Progenitor cell of endocrine pancreas (in vitro differentiated cells): ENCODE measurements at places on chromosomes 4 and X.

- peaks cover 7% of the 10 kb centered on the region for H3K27me3 ChIP-seq
- H3K36me3 ChIP-seq: peaks cover 2% of the 10 kb centered on the region
- no peak overlapping the region for H3K27ac ChIP-seq
- no peaks in the 10 kb centered on the region for H3K4me1 ChIP-seq
Measured at GRCh38 chr4:151942971-151943370, 182.2 kb upstream of the GATB start.

- H3K4me1 ChIP-seq: no peaks in the 10 kb centered on the region
- H3K4me3 ChIP-seq: no peak overlapping the region
- no peaks in the 10 kb centered on the region for H3K27me3 ChIP-seq
- DNase-seq: no peak
Measured at GRCh38 chrX:5733501-5733900, 495.2 kb downstream of the NLGN4X start.

DNA sequence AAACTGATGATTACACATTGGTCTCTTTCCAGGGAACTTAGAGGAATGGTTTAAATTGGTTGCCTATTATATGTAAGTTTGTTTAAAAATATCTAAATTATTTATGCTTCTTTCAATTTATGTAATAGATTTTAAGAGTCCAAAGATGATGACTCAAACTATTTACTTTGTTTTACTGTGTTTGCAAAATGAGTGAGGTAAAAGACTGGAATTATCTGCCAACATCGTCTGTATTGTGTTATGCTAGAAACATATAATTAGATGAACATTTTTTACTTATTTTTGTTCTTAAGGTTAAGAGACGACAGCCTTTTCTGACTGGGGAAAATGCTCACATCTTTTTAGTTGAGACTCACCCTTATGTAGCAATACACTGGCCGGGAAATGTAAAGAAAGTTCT is 51.1 kb upstream of the SYTL5 start:
- DNase-seq: no peak
- H3K27ac ChIP-seq: no peak overlapping the region
- H3K27me3 ChIP-seq: no peaks in the 10 kb centered on the region

DNA sequence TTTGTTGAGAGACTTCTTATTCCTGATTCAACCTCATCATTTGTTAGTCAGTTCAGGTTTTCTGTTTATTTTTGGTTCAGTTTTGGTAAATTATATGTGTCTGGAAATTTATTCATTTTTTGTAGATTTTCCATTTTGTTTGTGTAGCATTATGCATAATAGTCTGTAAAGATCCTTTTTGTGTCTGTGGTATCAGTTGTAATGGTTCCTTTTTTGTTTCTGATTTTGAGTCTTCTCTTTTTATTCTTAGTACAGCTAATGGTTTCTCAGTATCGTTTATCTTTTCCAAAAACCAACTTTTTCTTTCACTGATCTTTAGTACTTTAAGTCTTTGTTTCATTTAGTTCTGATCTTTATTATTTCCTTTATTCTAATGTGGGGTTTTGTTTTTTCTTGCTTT is 61.4 kb downstream of the NWD2 start:
- no peaks in the 10 kb centered on the region for H3K36me3 ChIP-seq
- DNase-seq: no peak
- no peak overlapping the region for H3K4me3 ChIP-seq
- H3K4me1 ChIP-seq: no peaks in the 10 kb centered on the region

- peaks cover 3% of the 10 kb centered on the region for H3K36me3 ChIP-seq
- no peak overlapping the region for H3K27ac ChIP-seq
- peaks cover 5% of the 10 kb centered on the region for H3K4me1 ChIP-seq
- H3K4me3 ChIP-seq: no peak overlapping the region
- no peak for DNase-seq
Measured at GRCh38 chr4:912548-913279, 19.4 kb downstream of the GAK start.

- H3K27me3 ChIP-seq: no peaks in the 10 kb centered on the region
- no peaks in the 10 kb centered on the region for H3K36me3 ChIP-seq
- DNase-seq: no peak
- H3K27ac ChIP-seq: no peak overlapping the region
- no peak overlapping the region for H3K4me3 ChIP-seq
Measured at GRCh38 chrX:55794405-55794804, 76.9 kb downstream of the RRAGB start.

GRCh38 chr4:8586671-8587468 is 5.7 kb upstream of the CPZ start:
- no peak for DNase-seq
- H3K27me3 ChIP-seq: peaks cover 42% of the 10 kb centered on the region
- H3K27ac ChIP-seq: no peak overlapping the region
- no peaks in the 10 kb centered on the region for H3K4me1 ChIP-seq
- H3K36me3 ChIP-seq: no peaks in the 10 kb centered on the region
- H3K4me3 ChIP-seq: no peak overlapping the region

DNA sequence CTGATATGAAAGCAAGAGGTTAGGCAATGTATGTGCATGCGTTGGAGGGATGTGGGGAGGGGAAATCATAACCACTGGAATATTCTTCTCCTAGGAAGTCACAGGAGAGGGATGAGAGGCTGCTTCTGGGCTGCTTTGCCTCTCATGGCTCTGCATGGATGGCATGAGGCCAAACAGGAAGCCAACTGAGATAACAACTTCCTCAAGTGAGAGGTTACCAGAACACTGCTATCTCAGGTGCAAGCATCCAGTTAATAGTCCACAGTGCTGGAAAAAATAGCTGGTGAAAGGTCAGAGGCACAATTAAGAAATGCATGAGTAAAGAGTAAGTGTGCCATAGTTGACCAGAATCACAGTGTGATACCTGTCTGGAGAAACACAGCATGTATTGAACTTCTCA is 113.3 kb downstream of the ELOVL6 start:
- H3K4me1 ChIP-seq: no peaks in the 10 kb centered on the region
- H3K27ac ChIP-seq: no peak overlapping the region
- DNase-seq: no peak
- H3K4me3 ChIP-seq: no peak overlapping the region
- peaks cover 12% of the 10 kb centered on the region for H3K36me3 ChIP-seq

GRCh38 chr4:169810325-169811323 is 52.9 kb upstream of the HPF1 start:
- H3K27me3 ChIP-seq: peaks cover 3% of the 10 kb centered on the region
- H3K4me3 ChIP-seq: no peak overlapping the region
- DNase-seq: peak; percentile 10
- no peaks in the 10 kb centered on the region for H3K36me3 ChIP-seq

GRCh38 chrX:4930426-4930825 is 1217.0 kb upstream of the PRKX start:
- no peak for DNase-seq
- no peak overlapping the region for H3K4me3 ChIP-seq
- H3K27ac ChIP-seq: no peak overlapping the region
- H3K4me1 ChIP-seq: no peaks in the 10 kb centered on the region
- no peaks in the 10 kb centered on the region for H3K36me3 ChIP-seq

GRCh38 chr4:89491761-89492160 is 184.2 kb upstream of the GPRIN3 start:
- H3K4me3 ChIP-seq: no peak overlapping the region
- no peaks in the 10 kb centered on the region for H3K36me3 ChIP-seq
- DNase-seq: no peak
- no peaks in the 10 kb centered on the region for H3K27me3 ChIP-seq

DNA sequence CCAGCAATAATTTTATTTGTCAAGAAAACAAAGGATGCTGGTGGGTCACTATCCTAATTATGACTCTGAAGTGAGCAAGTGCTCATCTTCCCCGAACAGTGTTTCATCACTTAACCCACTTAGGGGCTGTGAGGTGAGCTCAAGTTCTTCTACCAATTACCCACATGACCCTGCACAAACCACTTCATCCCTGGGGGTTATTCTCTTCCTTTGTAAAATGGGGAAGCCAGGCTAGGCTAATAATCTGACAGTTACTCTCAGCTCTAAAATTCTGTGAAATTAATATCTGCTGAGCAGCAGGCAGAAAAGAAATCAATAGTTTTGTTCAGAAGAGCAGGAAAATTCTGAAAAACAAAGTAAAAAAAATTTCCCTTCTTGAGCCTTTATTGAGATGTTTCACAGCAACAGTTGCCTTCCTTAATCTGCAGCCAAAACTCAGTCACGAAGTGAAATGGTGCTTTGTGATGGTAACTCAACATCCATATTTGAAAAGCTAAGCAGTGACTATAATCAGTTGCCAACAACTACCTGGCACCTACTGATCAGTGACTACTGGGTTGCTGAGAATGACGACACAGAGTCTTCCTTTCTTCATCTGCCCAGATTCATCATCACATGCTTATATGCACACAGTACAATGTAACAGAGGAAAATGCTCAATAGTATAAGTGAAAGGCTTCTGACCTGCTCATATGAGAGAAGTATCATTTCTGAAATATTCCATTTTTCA is 24.1 kb downstream of the ATP8A1 start:
- H3K27me3 ChIP-seq: peaks cover 3% of the 10 kb centered on the region
- DNase-seq: no peak
- no peak overlapping the region for H3K27ac ChIP-seq
- H3K4me3 ChIP-seq: no peak overlapping the region
- H3K36me3 ChIP-seq: no peaks in the 10 kb centered on the region

- no peaks in the 10 kb centered on the region for H3K4me1 ChIP-seq
- no peaks in the 10 kb centered on the region for H3K27me3 ChIP-seq
- DNase-seq: no peak
Measured at GRCh38 chrX:9635368-9635767, 130.3 kb downstream of the GPR143 start.

DNA sequence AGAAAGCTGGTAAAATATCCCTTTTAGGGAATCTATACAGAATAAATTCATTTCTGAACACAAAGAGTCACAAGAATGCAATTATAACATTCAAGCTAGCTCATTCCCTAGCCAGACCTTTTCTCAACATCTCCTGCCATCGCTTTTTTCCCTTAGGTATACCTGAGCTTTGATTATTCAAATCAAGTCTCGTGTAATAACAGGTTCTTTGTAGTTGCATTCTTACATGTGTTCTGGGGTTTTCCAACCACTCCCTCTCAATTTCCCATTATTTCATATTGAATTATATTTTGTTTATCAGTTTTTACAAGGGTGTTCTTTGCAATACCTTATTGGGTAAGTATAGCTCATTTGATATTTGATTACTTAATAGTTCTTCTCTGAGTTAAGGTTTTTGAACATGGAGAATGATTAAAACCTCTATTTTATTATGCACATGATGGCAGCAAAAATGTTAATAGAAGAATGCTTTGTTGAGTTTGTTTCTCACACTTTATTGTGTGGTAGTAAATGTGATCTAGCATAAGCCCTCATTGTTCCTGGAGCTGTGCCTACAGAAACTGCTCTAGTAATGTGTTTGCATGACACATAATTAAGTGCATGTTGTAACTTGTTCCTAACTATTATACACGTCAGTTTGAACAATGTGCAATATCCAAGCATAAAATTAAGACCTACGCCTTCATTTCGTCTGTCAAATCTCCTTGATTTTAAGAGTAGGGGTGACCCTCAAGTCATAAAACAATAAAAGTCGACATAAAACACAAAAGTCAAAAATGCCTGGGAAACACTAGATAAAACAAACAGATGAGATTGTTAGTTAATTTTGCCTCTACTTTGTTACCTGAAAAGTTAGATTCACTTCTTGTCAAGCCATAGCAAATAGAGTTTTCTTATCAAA is 124.0 kb upstream of the POF1B start:
- no peak overlapping the region for H3K4me3 ChIP-seq
- no peak for DNase-seq
- no peaks in the 10 kb centered on the region for H3K36me3 ChIP-seq
- no peaks in the 10 kb centered on the region for H3K27me3 ChIP-seq
- peaks cover 5% of the 10 kb centered on the region for H3K4me1 ChIP-seq

- no peak for DNase-seq
- no peak overlapping the region for H3K4me3 ChIP-seq
- no peak overlapping the region for H3K27ac ChIP-seq
- H3K27me3 ChIP-seq: peaks cover 7% of the 10 kb centered on the region
- peaks cover 6% of the 10 kb centered on the region for H3K4me1 ChIP-seq
- H3K36me3 ChIP-seq: no peaks in the 10 kb centered on the region
Measured at GRCh38 chr4:152090543-152090942, 329.7 kb upstream of the GATB start.

- peaks cover 29% of the 10 kb centered on the region for H3K36me3 ChIP-seq
- no peaks in the 10 kb centered on the region for H3K27me3 ChIP-seq
- DNase-seq: no peak
- peak overlapping the region; percentile 84 for H3K27ac ChIP-seq
- no peaks in the 10 kb centered on the region for H3K4me1 ChIP-seq
Measured at GRCh38 chr4:73161527-73162185, 92.1 kb upstream of the COX18 start.

DNA sequence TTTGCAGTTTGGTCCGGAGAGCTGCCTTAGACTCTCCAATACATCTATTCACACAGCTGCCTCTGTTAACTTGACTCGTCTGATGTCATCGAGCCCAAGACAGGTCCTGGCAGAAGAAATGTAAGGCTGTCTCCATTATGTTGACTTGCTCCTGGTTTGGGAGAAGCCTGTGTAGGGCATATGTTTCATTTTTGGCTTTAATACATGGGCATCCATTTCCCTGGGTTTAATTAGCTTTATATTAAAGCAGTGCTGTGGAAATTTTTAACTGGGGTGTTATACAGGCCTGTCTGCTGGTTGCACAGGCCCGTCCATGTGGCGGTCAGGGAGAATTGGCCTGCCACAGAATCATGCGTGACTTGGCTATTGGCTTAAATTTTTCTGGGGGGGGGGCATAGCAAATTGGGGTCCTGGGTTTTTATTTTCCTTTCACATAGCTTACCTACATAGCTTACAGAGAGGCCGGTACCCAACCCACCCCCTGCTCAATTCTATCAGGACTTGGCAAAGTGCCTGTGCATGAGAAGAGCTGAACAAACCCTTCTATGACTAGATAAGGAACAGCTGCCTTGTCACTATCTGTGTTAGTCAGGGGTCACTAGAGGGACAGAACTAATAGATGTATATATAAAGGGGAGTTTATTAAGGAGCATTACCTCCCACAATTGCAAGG is 123.5 kb upstream of the WDR1 start:
- H3K4me1 ChIP-seq: peaks cover 6% of the 10 kb centered on the region
- DNase-seq: no peak
- H3K4me3 ChIP-seq: no peak overlapping the region
- H3K27me3 ChIP-seq: peaks cover 5% of the 10 kb centered on the region

GRCh38 chr4:48025005-48025404 is 8.4 kb downstream of the NIPAL1 start:
- peaks cover 7% of the 10 kb centered on the region for H3K4me1 ChIP-seq
- no peak for DNase-seq
- H3K36me3 ChIP-seq: peaks cover 26% of the 10 kb centered on the region
- peak overlapping the region; percentile 19 for H3K27ac ChIP-seq

DNA sequence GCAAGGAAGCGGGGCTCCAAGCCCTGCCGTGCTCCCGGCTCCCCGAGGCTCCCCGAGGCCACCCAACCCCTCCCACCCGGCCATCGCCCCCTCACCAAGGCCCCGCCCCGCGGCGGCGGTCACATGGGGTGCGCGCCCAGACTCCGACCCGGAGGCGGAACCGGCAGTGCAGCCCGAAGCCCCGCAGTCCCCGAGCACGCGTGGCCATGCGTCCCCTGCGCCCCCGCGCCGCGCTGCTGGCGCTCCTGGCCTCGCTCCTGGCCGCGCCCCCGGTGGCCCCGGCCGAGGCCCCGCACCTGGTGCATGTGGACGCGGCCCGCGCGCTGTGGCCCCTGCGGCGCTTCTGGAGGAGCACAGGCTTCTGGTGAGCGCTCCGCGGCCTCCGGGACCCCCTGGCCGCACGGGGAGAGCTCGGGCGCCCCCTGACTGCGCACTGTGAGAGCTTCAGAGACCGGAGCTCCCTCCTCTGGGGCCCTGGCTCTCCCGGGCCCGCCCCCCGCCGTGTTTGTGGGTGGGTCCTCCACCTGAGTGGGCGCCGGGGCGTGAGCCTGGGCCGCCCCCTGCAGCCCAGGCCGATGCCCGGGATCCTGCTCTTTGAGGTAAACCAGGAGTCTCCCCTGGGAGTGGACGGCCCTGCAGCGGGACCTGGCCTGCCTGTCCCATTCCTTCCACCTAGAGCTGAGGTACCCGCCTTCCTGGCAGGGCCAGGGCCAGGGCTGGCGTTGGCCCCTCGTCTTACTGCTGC is at the start of gene IDUA:
Gene IDUA, plus strand, starts transcription at position 166 of the 745 bp plus-strand sequence. Its CDS starts 41 bp downstream, at position 207.
- peak; percentile 80 for DNase-seq
- H3K4me3 ChIP-seq: peak within 1 kb of the TSS; percentile 92
- H3K36me3 ChIP-seq: no peaks in the 10 kb centered on the region
- H3K27ac ChIP-seq: peak within 1 kb of the TSS; percentile 91
